ENCODE measurements at places on chromosomes 1 and 21.

DNA sequence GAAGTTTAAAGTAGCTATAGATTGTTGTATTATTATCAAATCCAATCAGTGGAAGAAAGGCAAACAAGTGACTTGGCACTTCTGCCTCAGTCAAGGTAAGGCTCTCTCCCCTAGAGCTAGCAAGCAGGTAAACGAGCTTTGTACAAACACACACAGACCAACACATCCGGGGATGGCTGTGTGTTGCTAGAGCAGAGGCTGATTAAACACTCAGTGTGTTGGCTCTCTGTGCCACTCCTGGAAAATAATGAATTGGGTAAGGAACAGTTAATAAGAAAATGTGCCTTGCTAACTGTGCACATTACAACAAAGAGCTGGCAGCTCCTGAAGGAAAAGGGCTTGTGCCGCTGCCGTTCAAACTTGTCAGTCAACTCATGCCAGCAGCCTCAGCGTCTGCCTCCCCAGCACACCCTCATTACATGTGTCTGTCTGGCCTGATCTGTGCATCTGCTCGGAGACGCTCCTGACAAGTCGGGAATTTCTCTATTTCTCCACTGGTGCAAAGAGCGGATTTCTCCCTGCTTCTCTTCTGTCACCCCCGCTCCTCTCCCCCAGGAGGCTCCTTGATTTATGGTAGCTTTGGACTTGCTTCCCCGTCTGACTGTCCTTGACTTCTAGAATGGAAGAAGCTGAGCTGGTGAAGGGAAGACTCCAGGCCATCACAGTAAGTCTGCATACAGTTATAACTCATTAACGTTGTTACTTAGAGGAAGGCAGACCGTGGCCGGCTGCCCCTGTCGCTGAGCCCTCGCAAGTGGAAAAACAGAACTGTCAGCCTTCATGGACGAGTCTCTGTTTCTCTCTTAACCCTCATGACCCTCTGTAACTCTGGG lies at the start of gene PALMD:
PALMD (plus strand) TSS at position 415 of the 833 bp plus-strand sequence; CDS start at position 620, 205 bp downstream.
- no peak for DNase-seq

DNA sequence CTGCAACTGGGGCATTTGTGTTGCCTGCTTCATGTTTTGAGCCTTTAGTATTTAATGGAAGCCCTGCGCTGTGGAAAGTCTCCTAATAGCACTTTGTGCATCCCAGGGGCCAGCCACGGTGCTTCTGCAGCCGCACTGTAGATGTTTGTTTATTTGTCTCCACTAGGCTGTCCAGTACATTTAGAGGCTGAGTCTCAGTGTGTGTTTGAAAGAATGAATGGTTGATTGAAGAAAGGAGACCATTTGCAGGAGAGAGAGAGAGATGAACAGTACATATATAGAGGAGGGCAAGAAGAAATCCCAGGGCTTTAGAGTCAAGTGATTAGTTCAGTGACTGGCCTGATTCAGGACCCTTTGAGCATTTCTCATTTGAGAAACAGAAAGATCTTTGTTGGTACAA lies 33.9 kb downstream of the MPZL1 start:
- no peak for DNase-seq

GRCh38 chr1:66599346-66599745 lies 65.4 kb downstream of the SGIP1 start:
- DNase-seq = no peak

DNA sequence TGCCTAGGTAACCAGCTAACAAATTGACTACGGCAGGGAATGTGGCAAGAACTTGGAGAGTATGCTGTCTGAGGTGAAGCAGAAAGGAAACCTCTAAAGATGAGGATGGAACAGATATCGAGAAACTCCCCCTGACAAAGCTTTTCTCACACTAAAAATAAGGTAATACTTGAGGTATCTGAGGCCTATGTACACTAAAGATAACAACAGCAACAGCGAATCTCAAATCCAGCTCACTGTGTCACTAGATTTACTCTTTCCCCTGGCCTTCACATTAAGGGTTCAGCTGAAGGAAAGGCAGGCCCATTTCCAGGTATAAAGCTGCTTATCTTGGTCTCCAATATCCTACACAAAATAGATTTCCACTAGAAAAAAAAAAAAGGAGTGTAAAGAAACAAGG lies 518.0 kb downstream of the KCNT2 start:
- no peak for DNase-seq

DNA sequence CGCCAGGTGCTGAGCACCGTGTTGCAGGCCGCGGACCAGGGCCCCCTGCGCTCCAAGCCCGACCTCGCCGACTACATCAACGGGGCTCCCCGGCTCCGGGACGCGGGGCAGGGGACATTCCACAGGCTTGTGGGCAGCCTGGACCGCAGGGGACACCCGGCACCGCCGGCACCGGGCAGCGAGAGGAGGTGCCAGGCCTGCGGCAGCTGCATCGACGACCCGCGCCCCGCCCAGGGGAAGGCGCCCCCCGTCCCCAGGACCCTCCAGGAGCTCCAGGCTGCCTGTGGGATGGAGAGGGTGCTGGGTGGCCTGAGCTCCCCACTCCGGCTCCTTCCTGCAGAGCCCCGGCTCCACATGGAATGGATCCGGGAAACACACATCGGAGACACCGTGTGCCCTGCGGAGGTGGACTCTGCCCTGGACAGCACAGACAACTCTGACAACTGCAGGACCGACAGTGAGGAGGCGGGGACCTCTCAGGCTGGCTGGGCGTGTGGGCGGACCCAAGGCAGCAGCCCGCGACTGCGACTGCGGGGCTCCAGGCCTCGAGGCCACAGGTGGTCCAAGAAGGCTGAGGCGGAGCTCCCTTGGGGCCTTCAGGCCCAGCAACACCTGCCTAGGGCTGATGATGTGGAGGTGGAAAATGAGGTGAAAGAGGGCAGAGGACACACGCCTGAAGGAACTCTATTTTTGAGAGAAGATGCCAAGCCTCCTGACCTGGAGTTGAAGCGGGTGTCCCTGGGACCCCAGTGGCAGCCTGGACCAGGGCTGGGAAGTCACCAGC lies 22.8 kb downstream of the KIAA1614 start:
- no peak for DNase-seq

DNA sequence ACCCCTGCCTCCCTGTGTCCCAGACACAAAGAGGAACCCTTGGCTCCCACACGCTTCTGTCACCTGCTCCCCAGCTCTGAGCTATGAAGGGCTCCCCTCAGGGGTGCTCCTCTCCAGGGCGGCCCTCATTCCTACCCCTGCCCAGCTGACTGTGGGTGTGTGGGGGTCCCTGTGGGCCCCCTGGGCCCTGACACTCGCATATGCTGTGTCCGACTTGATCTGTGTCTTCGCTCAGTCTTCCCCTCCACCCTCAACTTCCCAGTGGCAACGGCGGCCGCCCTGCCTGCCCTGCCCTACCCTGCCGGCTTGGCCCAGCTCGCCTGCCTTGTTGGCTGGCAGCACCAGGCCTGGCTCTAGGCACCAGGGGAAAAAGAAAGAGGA lies 1.2 kb downstream of the KCNQ4 start:
- no peak for DNase-seq

- DNase-seq = no peak
These were observed 630.0 kb downstream of the LMO4 start for GRCh38 chr1:87958716-87959115.

GRCh38 chr1:59180735-59181134 lies 116.2 kb upstream of the FGGY start:
- no peak for DNase-seq

DNA sequence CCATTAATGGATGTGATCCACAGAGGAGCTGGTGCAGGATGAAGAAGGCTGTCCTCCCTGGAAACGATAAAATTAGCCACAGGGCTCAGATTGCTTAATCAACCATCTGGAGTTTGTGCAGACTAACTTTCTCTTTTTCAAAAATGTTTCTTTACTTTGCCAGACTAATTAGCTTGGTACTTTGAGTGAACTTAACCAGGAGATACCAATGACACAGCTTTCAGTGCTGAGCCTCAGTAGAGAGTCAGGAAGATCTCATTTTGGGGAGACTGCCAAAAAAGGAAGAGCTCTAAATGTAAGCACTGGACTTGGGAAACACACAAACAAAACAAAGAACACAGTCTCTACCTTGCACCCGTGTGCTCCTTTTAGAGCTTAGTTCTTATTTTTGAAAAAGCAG lies 248.1 kb upstream of the DEPDC1 start:
- no peak for DNase-seq

- no peak for DNase-seq
These were observed 2.4 kb downstream of the VPS13D start for GRCh38 chr1:12232221-12232620.

GRCh38 chr1:161805399-161806197 lies 39.5 kb downstream of the ATF6 start:
- no peak for DNase-seq

DNA sequence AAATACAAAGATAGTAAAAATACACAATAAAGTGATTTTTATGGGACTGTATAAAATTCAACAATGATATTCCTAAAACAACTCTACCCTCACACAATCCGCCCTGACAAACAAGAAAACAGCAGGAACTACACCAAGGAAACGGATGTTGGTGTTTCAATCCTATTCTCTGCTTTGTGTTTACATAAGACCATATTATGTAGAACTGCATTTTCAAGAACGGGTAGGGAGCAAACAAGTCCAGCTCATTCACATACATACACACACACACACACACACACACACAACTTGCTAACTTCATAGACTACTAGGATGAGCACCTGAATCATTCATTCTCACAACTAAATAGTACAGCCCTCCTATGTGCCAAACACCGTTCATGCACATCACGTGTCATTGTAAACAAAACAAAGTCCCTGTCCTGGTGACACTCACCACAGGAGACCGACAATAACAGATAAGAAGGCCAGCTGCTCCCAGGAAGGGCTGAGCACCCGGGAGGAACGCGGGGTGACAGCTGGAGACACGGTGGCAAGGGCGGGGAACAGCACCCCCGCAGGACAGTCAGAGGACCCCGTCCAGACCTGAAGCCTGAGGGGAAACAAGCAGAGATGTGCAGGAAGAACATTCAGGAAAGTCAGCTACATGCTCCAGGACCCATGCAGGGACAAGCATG lies 43.0 kb downstream of the NPHP4 start:
- no peak for DNase-seq

DNA sequence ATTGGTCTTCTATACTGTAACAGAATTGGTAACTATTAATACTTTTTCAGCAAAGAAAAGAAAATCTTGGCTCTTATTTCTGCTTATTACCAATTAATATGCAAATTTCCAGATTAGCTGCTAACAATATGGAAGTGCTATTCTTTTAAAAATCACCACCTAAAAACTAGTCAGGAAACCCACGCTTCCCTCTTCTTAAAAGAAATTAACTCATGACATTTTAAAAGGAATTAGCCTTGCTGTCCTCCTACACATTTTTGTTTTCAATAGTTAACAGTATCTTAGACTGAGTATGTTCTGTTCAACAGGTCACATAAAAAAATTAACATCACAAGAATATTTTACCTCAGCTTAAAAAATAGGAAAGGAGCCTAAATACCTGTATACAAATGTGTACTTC lies 27.3 kb downstream of the ABL2 start:
- DNase-seq = no peak

- no peak for DNase-seq
These were observed 11.2 kb downstream of the PDE9A start for GRCh38 chr21:42664614-42665013.

DNA sequence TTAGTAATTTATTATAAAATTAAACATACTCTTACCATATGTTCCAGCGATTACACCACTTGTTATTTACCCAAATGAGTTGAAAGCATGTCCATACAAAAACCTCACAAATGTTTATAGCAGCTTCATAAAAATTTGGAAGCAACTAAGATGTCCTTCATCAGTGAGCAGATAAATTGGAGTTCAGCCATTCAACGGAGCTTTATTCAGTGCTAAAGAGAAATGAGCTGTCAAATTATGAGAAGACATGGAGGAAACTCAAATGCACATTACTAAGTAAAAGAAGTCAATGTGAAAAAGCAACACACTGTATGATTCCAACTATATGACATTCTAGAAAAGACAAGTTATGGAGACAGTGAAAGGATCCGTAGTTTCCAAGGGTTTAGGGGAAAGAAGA lies 606.7 kb upstream of the TMPRSS15 start:
- DNase-seq = no peak

DNA sequence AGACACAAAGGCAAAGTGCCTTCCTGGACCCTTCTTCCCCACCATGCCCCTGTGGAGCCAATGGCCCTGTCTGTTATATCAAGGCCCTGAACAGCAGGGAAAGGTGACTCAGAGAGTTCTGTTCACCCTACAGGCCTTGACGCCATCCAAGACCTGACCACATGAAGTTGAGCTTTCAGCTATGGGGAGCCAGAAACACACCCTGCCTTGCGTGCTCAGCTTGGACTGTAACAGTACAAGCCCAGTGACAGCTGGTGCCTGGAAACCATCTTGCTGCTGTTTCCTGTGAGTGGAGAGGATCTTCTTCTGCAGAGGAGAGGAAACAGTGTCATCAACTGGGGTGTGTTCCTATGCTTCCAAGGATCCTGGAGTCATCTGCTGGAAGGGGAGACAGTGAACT lies 165.0 kb upstream of the IRF2BP2 start:
- no peak for DNase-seq

GRCh38 chr1:169236880-169237279 lies 130.4 kb downstream of the ATP1B1 start:
- DNase-seq = no peak

DNA sequence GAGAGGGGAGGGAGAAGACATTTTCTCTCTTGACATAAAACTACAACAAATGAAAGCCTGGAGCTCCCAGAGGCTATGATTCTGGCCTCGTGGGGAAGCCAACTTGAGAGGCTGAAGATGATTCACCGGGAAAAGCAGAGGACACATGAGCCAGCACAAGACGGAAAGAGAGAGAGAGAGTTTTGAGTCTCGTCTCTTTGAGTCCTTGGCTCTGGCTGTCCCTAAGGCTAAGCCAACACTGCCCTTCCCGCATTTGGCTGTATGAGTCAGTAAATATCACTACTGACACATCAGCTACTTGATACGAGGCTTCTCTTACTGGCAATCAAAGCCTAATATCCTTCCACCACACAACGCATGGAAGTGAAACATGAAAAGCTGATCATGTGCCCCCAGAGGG lies 95.5 kb downstream of the GRIK3 start:
- no peak for DNase-seq

DNA sequence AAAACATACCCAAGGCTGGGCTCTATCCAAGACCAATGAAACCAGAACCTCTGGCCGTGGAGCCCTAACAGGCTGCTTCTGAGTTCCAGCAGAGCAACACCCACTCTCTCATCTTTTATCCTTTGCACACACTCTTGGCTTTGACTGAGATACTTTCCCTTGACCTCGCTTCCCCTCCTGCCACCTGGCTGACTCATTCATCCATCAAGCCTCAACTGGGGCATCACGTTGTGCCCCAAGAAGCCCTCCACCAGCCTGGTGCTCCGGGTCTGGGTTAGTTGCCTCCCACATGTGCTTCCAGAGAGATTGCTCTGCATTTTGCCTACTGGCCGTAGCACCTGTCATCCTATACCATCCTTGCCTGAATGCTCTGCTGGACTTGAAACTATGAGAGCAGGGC lies 34.5 kb upstream of the SERBP1 start:
- DNase-seq = no peak

- no peak for DNase-seq
These were observed 47.8 kb downstream of the UCK2 start for GRCh38 chr1:165875171-165875570.

- DNase-seq = no peak
These were observed 155.7 kb downstream of the TNFSF18 start for GRCh38 chr1:172895050-172895460.
